ENCODE measurements at places on chromosomes 16 and 17. TPM values are rescaled to one million over a fixed set of nuclear protein-coding genes. Genes with fewer than 3 reads are reported as not detected.

GRCh38 chr16:85278839-85279238 lies 166.6 kb upstream of the CIBAR2 start:
- DNase-seq: no peak

- no peak for DNase-seq
These were observed 4.3 kb upstream of the MYL4 start for GRCh38 chr17:47204722-47205418.

- no peak for DNase-seq
These were observed 58.3 kb downstream of the TMEM186 start for GRCh38 chr16:8739151-8739550.

DNA sequence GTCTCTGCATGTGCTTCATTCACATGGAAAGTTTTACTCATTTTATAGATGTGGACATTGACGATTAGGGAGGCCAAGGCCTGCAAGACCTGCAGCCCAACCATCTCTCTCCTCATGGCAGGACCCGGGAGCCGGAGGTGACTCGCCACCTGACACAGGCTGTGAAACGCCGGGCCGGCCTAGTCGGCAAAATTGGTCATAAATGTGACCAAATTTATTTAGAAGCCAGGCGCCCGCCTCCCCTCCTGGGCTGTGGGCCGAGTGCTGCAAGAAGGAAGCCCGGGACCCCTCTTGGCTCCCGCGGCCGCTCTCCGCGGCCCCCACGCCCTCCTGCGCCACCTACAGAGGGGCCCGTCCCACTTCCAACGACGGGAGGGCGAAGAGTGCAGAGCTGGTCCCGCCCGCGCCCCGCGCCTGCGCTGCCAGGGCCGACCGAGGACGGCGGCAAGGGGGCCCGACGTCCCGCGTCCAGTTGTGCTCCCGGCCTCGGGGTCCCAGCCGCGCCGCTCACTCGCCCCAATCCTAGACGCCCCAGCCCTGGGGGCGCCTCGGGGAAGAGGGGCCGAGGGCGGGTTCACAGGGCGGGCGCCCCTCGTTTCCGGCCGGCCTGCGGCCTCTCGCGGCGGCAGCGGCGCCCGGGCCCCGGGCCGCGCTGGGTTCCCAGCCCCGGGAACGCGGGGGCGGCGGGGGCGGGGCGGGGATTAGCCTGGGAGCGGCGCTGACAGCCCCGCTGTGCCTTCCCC lies 47.5 kb downstream of the WNT3 start:
- peak; percentile 36 for DNase-seq

GRCh38 chr16:79621027-79621426 lies 20.5 kb upstream of the MAF start:
- DNase-seq: no peak

DNA sequence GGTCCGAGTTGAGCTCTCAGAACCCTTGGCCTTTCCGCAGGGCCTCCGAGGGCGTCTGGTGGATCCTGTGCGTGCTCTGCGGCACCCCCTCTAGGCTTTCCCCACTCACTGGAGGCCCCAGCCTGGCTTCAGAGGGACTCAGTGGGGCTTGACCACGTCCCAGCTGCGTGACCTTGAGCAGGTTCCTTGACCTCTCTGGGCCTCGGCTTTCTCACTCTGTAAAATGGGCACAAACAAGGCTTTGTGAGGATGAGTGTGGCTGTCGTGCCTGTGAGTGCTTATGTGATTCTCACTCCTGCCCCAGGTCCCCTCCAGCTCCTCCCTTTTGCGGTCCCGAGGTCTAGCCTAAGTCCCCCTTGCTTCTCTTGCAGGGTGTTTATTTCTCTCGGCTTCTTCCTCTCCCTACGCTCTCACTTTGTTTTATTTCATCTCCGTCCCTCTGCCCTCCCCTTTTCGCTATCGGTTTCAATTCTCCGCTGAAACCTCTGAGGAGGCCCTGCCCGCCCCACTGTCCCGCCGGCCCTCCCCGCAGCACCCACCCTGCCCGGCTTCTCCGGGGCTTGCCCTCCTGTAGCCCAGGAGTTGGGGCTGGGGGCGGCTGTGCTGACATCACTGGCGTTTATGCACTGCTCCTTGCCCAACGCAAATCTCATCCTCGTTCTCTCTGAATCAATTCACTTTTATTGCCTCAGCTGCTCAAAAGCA lies 82.3 kb upstream of the CBX4 start:
- no peak for DNase-seq

- DNase-seq: no peak
These were observed 25.7 kb downstream of the MRM1 start for GRCh38 chr17:36627101-36627500.

- no peak for DNase-seq
These were observed 269.1 kb downstream of the FTO start for GRCh38 chr16:53973021-53973420.

KRT31 gene
- total RNA-seq: not detected
